ENCODE measurements at places on chromosomes 1 and 21. TPM values are rescaled to one million over a fixed set of nuclear protein-coding genes. Genes with fewer than 3 reads are reported as not detected.

- DNase-seq: no peak
These were observed 14.6 kb downstream of the SEMA6C start for GRCh38 chr1:151131701-151132334.

GRCh38 chr1:185670187-185670627 is 64.0 kb upstream of the HMCN1 start:
- DNase-seq: no peak

GRCh38 chr1:66439031-66439740 is 94.8 kb upstream of the SGIP1 start:
- DNase-seq: no peak

- DNase-seq: no peak
These were observed 109.8 kb upstream of the HNRNPU start for GRCh38 chr1:244974106-244974505.

GRCh38 chr1:7691576-7691975 is 79.5 kb upstream of the VAMP3 start:
- no peak for DNase-seq

- no peak for DNase-seq
These were observed 6.7 kb downstream of the TMEM201 start for GRCh38 chr1:9595156-9595967.

DNA sequence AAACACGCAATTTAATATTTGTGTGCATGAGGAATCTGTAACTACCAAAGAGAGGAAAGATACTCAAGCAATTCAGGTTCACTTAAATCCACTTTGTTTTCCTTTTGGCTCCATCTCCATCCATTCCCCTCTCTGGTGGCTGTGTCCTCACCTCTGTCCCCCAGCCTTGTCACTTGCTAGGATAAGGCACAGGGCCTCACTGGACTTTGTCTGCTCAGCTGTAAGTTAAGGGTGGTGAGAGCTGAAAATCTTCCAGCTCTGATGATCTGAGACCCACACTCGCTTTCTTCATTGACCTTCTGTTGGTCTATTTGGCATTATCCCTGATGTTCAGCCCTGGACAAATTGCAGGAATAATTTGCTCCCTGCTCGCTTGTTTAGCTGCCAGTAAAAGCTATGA is 56.5 kb downstream of the RHOU start:
- no peak for DNase-seq

DNA sequence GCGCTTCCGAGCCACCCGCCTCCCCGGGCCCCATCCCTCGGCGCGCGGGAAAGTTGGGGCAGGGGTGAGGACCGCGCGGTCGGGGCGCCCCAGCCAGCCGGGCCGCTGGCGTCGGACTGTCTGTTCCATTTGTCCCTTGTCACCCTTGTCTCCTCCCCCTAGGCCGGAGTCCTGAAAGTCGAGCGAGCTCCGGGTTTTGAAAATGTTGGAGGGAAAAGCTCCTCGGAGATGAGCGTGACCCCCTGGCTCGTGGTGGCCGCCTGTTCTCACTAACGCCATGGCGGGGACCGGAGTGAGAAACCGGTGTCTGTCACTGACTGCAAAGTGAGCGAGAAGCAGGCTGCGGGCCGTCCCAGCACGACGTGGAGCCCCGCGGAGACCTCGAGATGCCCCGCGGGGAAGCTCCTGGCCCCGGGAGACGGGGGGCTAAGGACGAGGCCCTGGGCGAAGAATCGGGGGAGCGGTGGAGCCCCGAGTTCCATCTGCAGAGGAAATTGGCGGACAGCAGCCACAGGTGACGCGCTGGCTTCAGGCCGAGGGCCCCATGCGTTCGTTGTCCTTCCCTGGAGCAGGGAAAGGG is 491 bp downstream of the PER3 start:
- peak; percentile 19 for DNase-seq

GRCh38 chr1:205475855-205476254 is 20.0 kb upstream of the BLACAT1 start:
- DNase-seq: no peak

DNA sequence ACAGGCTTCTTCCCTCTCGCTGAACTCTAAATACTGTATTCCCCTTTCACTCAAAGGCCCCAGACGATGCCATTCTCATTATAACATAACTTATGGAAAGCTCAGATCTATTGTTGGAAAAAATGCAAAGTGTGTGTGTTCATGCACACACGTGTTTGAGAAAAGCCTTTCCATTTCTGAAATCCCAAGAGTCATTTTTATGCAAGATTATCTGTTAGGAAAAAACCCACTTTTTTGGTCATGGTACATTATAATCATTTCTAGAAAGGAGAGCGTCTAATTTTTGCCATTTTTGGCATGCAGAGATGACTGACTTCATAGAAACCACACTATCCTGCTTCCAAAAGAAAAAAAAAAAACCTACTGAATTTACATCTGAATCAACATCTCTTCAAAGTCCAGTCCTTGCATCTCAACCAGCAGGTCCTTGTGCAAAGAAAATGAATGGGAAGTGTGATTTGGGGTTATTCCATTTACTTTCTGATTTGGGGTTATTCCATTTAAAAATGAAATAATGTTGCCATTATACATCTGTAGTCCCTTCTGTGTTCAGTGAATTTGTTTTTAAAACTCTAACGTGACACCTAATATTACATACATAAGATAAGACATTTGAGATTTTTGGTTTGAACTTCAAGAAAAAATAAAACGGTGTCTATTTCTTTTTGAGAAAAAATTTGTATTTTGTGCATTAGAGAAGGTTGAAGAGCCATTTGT is 150.3 kb downstream of the DHRS3 start:
- DNase-seq: no peak

DNA sequence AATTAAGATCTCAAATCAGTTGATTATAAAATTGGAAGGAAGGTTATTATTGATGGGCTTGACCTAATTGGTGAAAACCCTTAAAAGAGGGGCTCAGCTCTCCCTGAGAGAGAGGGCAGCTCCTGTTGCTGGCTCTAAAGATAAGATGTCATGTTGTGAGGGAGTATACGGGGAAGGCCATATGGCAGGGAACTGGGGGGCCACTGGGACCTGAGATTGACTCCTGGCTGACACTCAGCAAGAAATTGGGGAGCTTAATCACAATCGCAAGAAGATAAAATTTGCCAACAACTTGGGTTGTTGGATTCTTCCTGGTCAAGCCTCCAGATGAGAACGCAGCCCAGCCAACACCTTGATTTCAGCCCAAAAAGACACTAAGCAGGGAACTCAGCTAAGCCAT is 69.7 kb upstream of the KCNJ6 start:
- DNase-seq: no peak

GRCh38 chr1:92854101-92854785 is 22.4 kb downstream of the RPL5 start:
- DNase-seq: no peak

DNA sequence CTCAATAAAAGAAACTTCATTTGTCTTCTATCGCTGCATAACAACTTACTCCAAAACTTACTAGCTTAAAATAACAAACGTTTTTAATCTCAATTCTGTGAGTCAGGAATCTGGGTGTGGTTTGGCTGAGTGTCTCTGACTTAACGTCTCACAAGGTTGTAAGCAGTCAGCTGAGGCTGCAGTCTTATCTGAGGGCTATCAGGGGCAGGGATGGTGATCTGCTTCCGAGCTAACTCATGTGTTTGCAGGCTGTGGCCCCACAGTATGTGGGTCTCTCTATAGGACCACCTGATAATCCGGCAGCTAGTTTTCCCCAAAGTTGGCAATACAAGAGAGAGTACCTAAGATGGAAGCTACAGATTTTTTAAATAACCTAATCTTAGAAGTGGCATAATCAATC is 234.2 kb upstream of the FGGY start:
- DNase-seq: no peak

DNA sequence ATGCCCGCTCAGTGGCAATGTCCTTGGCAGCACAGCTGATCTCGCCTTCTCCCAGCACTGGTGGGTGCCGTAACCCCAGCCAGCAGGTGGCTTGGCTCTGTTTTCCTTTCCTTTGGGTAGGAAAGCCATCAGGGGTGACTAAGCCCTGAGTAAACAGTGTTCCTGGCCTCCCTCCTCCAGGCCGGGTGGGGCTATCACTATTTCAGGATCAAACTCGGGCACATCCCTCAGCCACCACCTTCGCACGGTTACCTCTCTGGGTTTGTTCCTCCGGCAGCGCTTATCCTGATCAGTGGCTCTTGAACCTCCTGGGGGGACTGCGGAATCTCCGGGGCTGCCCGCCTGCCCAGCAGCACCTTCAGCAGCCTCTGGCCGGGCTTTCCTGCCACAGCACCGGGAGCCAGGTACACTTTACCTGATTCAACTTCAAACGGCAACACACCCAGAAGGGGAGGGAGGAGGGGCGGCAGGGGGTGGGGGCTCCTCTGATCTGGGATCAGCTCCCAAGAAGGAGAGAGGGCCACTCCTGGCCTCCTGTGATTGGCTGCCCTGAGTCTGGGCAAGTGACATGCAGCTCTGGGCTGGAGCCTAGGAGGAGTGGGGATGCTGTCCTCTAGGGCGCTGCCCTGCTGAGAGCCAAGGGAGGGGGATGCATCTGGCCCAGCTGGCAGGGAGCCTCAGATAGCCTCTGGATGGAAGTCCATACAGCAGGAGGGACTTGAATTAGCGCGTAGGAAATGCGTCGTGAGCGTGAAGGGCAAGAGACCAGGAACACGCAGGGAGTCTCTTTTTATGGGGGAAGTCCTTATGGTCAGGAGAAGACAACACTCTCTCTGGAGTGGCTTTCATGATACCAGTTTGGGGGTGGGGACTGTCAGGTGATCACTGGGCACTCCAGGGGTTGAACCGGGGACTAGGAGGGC is at the start of gene ASCL5:
Gene ASCL5, minus strand, starts transcription at position 353 of the 923 bp plus-strand sequence. CDS start 11,812 bp downstream, outside the sequence.
- no peak for DNase-seq

GRCh38 chr1:205210756-205211168 is 740 bp downstream of the DSTYK start:
- peak; percentile 86 for DNase-seq

GRCh38 chr1:53446051-53446450 is 13.1 kb upstream of the DMRTB1 start:
- DNase-seq: no peak

DNA sequence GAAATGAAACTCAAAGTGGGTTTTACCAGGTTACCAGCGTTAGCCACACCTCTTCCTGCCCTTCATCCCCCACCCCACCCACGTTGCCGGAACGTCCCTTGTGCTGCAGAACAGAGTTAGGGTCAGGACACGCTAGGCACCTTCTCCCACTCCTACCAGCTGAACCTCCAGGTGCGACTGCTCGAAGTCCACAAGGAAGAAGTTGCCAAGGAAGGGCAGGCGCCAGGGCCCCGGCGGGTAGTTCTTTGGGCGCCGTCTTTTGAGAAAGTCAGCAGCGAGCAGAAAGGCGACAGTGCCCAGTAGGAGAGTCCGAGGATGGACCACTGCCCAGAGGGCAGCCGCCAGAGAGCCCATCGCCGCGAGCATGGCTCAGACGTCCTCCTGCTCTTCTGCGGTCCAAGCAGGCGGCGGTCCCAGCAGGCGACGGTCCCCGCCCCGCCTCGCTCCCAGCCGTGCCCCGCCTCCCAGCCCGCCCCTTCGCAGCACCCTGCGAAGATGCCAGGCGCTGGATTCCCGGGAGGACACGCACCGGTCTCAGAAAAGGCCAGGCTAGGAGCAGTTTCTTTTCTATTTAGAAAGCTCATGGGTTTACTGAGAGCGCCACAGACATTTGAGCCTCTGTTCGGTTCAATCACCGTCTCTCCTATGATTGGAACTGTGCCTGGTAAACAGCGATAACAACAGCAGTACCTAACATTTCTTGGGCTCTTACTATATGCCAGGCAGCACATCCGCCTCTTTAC is at the start of gene CYP2J2:
Gene CYP2J2, minus strand, starts transcription at position 393 of the 743 bp plus-strand sequence. Its CDS starts 27 bp downstream, at position 366.
- no peak for DNase-seq

DNA sequence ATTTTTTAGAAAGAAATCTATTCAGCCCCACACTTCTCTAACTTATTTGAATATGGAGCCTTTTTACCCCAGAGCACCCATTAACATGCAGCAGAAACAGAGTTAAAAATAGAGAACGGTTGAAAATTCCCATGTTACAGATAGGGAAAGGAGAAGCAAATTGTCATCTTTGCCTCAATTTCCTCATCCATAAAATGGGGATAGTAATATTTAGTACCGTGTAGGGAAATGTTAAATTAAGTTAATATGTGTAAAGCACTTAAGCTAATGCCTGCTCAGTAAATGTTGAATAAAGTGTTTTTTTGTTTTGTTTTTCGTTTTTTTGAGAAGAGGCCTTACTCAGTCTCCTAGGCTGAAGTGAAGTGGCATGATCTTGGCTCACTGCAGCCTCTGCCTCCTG is 50.3 kb downstream of the NAV1 start:
- DNase-seq: no peak

- DNase-seq: no peak
These were observed 449.6 kb downstream of the GPATCH2 start for GRCh38 chr1:217181176-217181746.

GRCh38 chr1:84247425-84248220 is 53.9 kb upstream of the SAMD13 start:
- no peak for DNase-seq

DNA sequence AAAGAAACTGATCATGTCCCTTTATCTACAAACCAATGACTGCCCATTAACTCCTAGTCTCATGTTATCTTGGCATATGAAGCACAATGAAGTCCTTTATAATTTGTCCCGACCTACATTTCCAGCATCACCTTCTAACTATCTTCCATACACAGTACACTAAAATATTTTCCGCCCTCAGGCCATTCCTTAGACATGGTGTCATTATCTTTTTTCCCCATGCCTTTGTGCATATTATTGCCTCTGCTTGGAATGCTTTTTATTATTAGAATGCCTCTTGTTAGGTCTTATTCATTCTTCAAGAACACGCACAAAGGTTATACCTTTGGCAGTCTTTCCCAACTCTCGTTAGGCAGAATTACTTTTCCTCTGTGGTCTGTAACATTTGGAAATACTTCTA is 39.6 kb downstream of the ATG4C start:
- no peak for DNase-seq

GRCh38 chr1:81670286-81670685 is 130.4 kb upstream of the ADGRL2 start:
- peak; percentile 81 for DNase-seq

DNA sequence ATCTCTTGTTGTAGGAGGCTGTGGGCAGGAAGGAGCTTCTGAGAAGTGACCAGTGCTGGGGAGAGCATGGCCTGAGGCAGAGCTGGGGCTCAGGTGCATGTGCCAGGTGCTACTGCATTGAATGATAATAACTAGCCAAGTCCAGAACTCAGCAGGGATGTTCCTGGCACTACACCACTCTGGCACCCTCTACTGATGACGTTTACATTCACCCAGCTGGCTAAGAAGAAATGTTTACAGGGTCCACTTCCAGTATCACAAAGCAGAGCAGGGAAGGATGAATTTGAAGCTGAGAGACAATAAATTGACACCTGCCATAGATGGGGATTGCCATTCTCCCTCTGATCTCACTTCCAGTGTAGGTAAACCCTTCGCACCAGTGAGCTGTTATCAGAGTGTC is 411.8 kb downstream of the SETD4 start:
- no peak for DNase-seq

Gene LRRN2
- 1.8 TPM for polyA plus RNA-seq

Gene TRIM46
- polyA plus RNA-seq: 4.1 TPM

Gene RUNX3
- 1.3 TPM for polyA plus RNA-seq

Gene TMPRSS3
- polyA plus RNA-seq: 0.86 TPM

Gene HEYL
- 31.1 TPM for polyA plus RNA-seq

Gene RAVER2
- polyA plus RNA-seq: 32.7 TPM

Gene STXBP3
- 55.0 TPM for polyA plus RNA-seq

Gene CFHR1
- 0.52 TPM for polyA plus RNA-seq

Gene SPOCD1
- 0.57 TPM for polyA plus RNA-seq

Data from left lung (tissue), 14 donors.